Left lung (tissue), 14 donors: ENCODE measurements at places on chromosomes 2 and 18. TPM values are rescaled to one million over a fixed set of nuclear protein-coding genes. Genes with fewer than 3 reads are reported as not detected.

DNA sequence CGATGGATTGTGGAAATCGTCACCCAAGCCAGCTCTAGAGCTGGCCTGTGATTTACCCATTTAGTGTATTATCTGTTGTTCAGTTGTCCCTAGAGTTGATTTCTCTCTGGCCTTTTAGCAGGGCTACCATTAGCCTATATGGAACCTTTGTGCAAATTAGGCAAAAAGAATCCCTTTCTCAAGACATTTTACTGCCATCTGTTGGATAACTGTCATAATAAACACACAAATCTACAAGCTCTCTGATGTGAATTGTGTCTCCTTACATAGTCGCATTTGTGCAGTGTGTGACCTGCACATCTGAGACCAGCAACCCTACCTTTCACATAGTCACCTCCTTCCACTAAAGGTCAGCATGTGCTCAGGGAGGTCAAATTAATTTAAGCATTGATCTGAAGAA is 34.0 kb downstream of the LOXHD1 start:
- no peaks in the 10 kb centered on the region for H3K36me3 ChIP-seq
- no peak overlapping the region for H3K4me3 ChIP-seq
- no peak for DNase-seq
- peaks cover 9% of the 10 kb centered on the region for H3K4me1 ChIP-seq
- no peaks in the 10 kb centered on the region for H3K27me3 ChIP-seq

GRCh38 chr2:142734231-142734630 is 143.2 kb upstream of the KYNU start:
- H3K27ac ChIP-seq: no peak overlapping the region
- H3K4me3 ChIP-seq: no peak overlapping the region
- no peaks in the 10 kb centered on the region for H3K4me1 ChIP-seq
- DNase-seq: no peak
- H3K27me3 ChIP-seq: no peaks in the 10 kb centered on the region

GRCh38 chr2:127197475-127198385 is 22.4 kb downstream of the CYP27C1 start:
- H3K4me3 ChIP-seq: no peak overlapping the region
- H3K4me1 ChIP-seq: no peaks in the 10 kb centered on the region
- H3K27me3 ChIP-seq: no peaks in the 10 kb centered on the region
- H3K27ac ChIP-seq: no peak overlapping the region

GRCh38 chr18:75871596-75871995 is 444.1 kb upstream of the SMIM21 start:
- no peaks in the 10 kb centered on the region for H3K36me3 ChIP-seq
- no peaks in the 10 kb centered on the region for H3K4me1 ChIP-seq
- no peak overlapping the region for H3K4me3 ChIP-seq
- no peak for DNase-seq

- peak overlapping the region; percentile 62 for H3K27ac ChIP-seq
- peaks cover 18% of the 10 kb centered on the region for H3K4me1 ChIP-seq
- DNase-seq: peak; percentile 76
- H3K36me3 ChIP-seq: no peaks in the 10 kb centered on the region
Measured at GRCh38 chr18:11994336-11994702, 13.0 kb downstream of the IMPA2 start.

DNA sequence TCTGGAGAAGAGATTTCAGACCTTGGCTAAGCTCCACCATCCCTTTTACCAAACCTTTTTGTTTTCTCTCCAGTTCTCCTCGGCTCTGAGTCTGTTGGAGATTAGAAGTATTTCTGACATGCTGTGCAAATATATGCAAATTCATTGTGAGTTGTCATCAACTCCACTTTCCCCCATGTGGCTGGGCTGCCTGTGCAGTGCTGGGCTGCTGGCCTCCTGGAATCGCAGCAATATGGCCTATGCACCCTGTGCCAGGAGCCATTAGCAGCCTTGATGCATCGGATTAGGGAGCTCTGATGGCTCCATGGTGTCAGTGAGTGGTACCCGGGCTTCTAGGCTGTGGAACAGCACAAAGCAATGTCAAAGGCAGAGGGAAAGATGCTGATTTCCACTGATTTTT is 80.0 kb downstream of the GPR39 start:
- H3K36me3 ChIP-seq: no peaks in the 10 kb centered on the region
- H3K4me3 ChIP-seq: no peak overlapping the region
- no peaks in the 10 kb centered on the region for H3K4me1 ChIP-seq
- H3K27me3 ChIP-seq: no peaks in the 10 kb centered on the region
- no peak overlapping the region for H3K27ac ChIP-seq

GRCh38 chr2:192194265-192194865 is 368 bp downstream of the TMEFF2 start:
- no peaks in the 10 kb centered on the region for H3K36me3 ChIP-seq
- H3K27ac ChIP-seq: no peak overlapping the region
- DNase-seq: no peak
- peaks cover 25% of the 10 kb centered on the region for H3K4me1 ChIP-seq
- peak overlapping the region; percentile 34 for H3K4me3 ChIP-seq
- H3K27me3 ChIP-seq: peaks cover 91% of the 10 kb centered on the region

DNA sequence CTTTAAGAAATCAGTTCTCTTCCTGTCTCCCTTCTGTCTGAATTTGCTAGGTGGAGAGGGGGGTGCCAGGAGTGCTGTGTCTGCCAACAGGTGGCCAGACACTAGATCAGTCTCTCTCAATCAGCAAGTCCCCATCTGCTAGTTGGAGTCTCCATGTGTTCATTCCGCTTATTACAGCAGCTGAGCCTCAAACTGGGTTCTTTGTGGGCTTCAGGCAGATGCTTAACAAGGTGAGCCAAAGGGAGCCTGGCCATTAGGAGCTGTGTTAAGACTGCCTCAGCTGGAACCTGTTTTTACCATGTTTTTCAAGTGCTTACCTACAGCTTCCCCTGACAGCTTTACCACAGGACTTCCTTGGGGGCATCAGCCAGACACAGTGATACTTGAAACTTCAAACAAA is 401.9 kb downstream of the LRP1B start:
- no peak for DNase-seq
- H3K4me3 ChIP-seq: no peak overlapping the region
- H3K27ac ChIP-seq: no peak overlapping the region
- no peaks in the 10 kb centered on the region for H3K4me1 ChIP-seq
- H3K36me3 ChIP-seq: no peaks in the 10 kb centered on the region
- no peaks in the 10 kb centered on the region for H3K27me3 ChIP-seq

- H3K4me3 ChIP-seq: no peak overlapping the region
- H3K4me1 ChIP-seq: peaks cover 25% of the 10 kb centered on the region
- peaks cover 4% of the 10 kb centered on the region for H3K36me3 ChIP-seq
- no peak for DNase-seq
- no peaks in the 10 kb centered on the region for H3K27me3 ChIP-seq
Measured at GRCh38 chr2:7029291-7030059, 112.3 kb downstream of the RNF144A start.

DNA sequence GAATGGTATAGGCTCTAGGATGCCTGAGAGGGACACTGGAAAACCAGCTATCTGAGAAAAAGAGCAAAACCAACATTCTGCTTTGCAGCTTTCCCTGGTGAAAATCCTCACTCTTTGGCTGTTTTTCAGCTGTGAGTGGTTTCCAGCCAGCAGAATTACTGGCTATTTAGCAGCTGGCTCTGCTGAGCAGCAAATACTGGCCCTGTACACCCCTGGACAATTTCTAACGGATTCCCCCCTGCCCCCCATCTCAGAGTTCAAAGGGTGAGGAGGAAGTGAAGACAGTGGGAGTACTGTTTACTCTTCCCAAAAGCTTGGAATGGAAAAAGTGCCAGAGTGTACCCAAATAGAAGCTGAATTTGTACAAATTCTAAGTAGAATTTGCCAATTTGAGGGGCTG is 26.1 kb upstream of the IMP4 start:
- H3K4me3 ChIP-seq: no peak overlapping the region
- DNase-seq: peak; percentile 10
- H3K4me1 ChIP-seq: no peaks in the 10 kb centered on the region
- H3K27ac ChIP-seq: no peak overlapping the region

GRCh38 chr18:12102136-12102842 is 8.6 kb downstream of the ANKRD62 start:
- H3K27ac ChIP-seq: no peak overlapping the region
- H3K36me3 ChIP-seq: no peaks in the 10 kb centered on the region
- peak; percentile 31 for DNase-seq
- H3K4me1 ChIP-seq: no peaks in the 10 kb centered on the region

- H3K4me3 ChIP-seq: no peak overlapping the region
- peaks cover 13% of the 10 kb centered on the region for H3K4me1 ChIP-seq
- no peaks in the 10 kb centered on the region for H3K27me3 ChIP-seq
Measured at GRCh38 chr2:127640082-127641072, 5.6 kb upstream of the GPR17 start.

- H3K27ac ChIP-seq: no peak overlapping the region
- H3K4me3 ChIP-seq: no peak overlapping the region
- peaks cover 20% of the 10 kb centered on the region for H3K4me1 ChIP-seq
- peak; percentile 81 for DNase-seq
Measured at GRCh38 chr2:239934571-239935171, 90.5 kb downstream of the NDUFA10 start.

DNA sequence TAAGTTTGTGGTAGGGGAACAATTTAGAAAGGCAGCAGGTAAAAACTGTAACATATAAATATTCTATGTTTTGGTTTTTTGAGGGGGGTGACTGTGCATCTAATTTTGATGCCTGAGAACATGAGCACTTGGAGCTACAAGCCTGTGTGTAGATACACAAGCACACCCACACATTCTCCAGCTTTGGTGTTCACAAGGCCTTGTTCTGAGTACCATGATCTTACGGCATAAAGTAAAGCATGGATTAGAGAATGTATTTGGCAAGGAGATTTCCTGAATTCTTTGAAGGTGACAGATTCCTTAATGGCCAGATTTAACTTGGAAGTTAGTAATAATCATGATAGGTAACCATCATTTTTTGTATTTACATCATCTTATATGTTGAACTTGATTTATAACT is 42.7 kb downstream of the MAP3K20 start:
- H3K4me3 ChIP-seq: no peak overlapping the region
- H3K27me3 ChIP-seq: no peaks in the 10 kb centered on the region
- no peaks in the 10 kb centered on the region for H3K36me3 ChIP-seq
- DNase-seq: no peak
- H3K27ac ChIP-seq: no peak overlapping the region

DNA sequence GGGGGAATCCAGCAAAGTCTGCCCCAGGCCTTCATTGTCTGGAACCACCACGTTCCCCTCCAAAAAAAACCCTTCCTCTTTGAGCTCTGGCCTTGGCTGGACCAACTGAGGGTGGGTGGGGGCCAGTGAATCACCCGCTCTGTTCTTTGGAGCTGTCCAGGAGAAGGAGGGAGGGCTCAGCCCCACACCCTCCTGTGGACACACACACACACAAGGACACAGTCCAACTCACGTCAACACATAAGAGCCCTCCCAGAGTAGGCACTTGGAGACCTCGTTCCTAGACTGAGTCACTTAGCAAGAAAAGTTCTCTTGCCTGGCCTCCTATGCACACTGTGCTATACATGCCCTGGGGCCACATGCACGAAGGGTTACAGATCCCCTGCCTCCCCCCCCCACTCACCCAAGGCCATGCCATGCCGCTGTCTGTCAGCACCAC is 1.2 kb upstream of the TNS1 start:
- DNase-seq: peak; percentile 83
- H3K27me3 ChIP-seq: peaks cover 4% of the 10 kb centered on the region
- H3K4me1 ChIP-seq: peaks cover 29% of the 10 kb centered on the region
- no peaks in the 10 kb centered on the region for H3K36me3 ChIP-seq
- no peak overlapping the region for H3K4me3 ChIP-seq

- no peaks in the 10 kb centered on the region for H3K36me3 ChIP-seq
- H3K27me3 ChIP-seq: no peaks in the 10 kb centered on the region
- H3K27ac ChIP-seq: no peak overlapping the region
- DNase-seq: peak; percentile 42
- H3K4me3 ChIP-seq: no peak overlapping the region
Measured at GRCh38 chr2:189287982-189288521, 108.5 kb upstream of the COL5A2 start.

DNA sequence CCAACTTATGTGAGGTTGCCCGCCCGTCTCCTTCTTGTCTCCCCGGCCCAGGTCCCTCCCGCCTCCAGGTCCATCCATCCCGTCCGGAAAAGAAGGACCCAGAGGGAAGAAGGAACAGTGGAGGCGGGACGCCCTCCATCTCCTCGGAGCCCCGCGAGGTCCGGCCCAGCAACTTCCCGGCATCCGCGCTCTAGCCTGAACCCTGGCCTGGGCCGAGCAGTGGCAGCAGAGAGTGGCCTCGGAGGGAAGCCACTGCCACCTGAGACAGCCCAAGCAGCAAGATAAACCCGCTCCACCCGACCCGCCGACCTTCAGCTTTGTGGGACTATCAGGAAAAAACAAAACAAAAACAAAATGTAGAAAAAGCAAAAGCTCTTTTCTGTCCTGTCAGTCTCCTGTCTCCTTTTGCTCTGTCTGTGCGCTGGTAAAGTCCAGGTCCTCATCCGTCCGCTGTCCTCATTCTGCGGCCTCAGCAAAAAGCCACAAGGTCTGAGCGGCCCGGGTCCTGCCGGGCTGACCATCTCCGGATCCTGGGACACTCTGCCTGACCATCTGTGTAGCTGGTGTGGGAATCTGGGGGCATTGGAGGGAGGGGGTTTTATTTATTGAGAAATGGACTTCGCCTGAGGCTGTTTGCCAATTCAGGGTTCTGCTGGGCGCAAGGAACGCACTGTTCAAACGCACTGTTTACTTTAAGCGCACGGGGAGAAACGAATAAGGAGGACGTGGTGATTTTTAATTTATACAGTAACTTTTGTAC is 3.1 kb downstream of the DLX1 start:
- no peak for DNase-seq
- peaks cover 99% of the 10 kb centered on the region for H3K27me3 ChIP-seq
- H3K4me3 ChIP-seq: no peak overlapping the region
- H3K4me1 ChIP-seq: peaks cover 17% of the 10 kb centered on the region

DNA sequence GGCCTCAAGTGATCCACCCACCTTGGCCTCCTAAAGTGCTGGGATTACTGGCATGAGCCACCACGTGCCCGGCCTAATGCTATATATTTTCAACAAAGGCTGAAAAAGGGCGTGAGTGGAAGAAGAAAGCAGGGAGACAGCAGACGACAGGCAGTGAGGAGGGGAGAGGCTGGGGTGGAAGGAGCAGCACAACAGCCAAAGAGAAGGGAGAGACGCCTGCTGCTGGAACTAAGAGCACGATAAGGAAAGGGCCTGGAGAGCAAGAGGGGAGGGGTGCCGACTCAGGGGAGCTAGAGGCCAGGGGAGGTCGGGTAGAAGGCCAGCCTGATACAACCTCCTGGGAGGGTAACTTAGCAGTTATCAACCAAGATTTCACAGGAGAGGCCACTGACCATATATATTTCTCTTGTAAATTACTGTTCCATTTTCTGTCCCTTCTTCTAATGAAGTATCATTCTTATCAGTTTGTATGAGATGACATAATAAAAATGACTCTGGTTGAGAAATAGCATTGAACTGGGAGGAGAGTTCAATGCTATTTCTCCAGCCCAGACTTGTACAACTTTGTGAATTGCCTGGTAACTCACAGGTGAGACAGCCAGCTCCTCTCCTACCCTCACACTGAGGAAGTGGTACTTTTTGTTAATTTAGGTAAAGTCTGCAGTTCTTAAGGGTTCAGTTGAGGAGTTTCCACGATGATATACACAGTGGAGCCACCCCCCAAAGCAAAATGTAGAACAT is 5.8 kb upstream of the RNU4ATAC start:
- no peak overlapping the region for H3K27ac ChIP-seq
- no peak overlapping the region for H3K4me3 ChIP-seq
- no peaks in the 10 kb centered on the region for H3K4me1 ChIP-seq
- no peaks in the 10 kb centered on the region for H3K36me3 ChIP-seq
- no peaks in the 10 kb centered on the region for H3K27me3 ChIP-seq

REG3G gene
- total RNA-seq: not detected

APCDD1 gene
- total RNA-seq: 49.0 TPM

CFAP65 gene
- 4.3 TPM for total RNA-seq

COL4A3 gene
- 12.9 TPM for total RNA-seq

CCL20 gene
- total RNA-seq: 1.9 TPM

LYG2 gene
- not detected for total RNA-seq

HS6ST1 gene
- 38.0 TPM for total RNA-seq

LHCGR gene
- total RNA-seq: 0.13 TPM

RNF144A gene
- 9.9 TPM for total RNA-seq

IGFBP2 gene
- total RNA-seq: 28.2 TPM

OSR1 gene
- total RNA-seq: 41.5 TPM
